ENCODE measurements at places on chromosomes 4 and X.

DNA sequence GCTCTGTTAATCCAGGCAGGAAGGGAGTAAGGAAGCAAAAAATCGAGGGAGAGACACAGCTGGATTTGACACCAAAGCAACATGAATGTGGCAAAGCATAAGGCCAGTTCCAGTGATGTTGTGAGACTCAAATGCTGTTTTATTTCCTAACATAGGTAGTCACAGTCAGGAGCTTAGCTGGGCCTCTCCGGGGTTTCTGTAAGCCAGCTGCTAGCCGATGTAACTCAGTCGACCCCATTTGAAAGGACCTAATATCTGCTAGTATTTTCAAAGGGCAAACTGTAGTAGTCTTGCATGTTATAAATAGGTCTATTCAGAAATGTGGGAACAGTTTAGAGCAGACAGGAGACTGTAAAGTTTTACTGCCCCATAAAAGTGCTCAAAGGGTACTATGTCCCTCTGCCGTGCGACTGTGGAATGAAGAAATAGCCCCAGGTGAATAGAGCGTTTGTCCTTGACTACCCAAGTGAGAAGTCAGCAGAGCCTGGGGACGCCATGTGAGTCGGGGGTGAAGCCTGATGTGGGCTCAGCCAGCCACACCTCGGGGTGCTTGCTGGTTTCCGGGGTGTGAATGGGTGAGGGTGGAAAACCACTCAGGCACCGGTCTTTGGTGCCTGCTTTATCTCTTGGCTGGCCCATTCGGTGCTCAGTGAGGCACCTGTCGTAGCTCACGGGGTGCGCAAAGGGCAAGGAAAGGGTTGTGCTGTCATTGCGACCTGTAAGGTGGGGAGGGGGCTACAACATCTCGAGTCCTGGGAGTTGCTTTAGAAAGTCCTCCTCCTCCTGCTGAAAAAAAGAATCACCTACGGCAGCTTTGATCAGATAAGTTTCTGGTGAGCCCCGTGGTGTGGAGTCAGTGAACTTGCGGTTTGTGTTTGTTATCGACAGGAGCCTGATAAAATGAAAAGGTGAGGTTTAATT is 745 bp downstream of the TRIM2 start:
- no peak for DNase-seq

GRCh38 chr4:96952610-96953009 is 1112.7 kb downstream of the PDHA2 start:
- no peak for DNase-seq

- peak; percentile 61 for DNase-seq
These were observed 134.2 kb downstream of the CHIC2 start for GRCh38 chr4:53929955-53930798.

DNA sequence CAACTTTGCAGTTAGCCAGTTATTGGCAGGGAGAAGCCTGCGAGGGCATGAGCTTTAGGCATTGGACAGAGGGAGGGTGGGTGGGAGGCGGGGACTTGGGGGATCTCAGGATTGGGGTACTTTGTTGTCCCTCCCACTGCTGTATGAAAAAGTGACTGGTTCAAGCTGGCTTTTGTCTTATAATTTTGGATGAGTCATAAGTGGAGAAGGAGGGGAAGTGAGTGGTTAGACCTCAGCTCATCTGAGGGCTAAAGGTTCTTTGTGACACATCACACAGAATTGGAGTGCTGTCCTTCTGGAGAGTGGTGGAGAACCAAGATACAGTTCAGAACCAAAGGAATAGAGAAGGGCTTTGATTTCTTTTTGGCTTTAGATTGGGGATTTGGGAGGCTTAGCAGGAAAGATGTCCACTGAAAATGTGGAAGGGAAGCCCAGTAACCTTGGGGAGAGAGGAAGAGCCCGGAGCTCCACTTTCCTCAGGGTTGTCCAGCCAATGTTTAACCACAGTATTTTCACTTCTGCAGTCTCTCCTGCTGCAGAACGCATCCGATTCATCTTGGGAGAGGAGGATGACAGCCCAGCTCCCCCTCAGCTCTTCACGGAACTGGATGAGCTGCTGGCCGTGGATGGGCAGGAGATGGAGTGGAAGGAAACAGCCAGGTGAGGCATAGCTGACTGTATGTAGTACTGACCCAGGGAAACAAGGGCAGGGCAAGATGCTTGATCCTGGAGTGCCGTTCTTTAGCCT is at the start of gene SLC4A4:
Gene SLC4A4, plus strand, starts transcription at position 175 of the 748 bp plus-strand sequence.
- DNase-seq, result no peak

DNA sequence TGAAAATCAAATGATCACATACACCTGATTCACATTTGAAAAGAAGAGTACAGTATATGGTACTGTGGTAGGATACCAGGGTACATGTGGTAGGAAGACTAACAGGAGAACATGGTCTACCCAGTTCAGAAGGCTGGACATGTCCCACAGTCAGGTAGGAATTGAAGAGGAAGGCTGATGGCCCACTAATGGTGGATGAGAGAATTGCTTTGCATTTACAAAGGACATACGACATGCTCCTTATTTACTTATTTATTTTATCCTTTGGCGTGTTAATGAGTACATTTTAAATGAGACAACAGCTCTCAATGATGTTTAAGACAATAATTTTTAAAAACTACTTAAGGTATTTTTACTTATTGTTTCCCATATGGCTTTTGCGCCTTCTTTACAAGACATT is 106.7 kb upstream of the BMP2K start:
- no peak for DNase-seq

DNA sequence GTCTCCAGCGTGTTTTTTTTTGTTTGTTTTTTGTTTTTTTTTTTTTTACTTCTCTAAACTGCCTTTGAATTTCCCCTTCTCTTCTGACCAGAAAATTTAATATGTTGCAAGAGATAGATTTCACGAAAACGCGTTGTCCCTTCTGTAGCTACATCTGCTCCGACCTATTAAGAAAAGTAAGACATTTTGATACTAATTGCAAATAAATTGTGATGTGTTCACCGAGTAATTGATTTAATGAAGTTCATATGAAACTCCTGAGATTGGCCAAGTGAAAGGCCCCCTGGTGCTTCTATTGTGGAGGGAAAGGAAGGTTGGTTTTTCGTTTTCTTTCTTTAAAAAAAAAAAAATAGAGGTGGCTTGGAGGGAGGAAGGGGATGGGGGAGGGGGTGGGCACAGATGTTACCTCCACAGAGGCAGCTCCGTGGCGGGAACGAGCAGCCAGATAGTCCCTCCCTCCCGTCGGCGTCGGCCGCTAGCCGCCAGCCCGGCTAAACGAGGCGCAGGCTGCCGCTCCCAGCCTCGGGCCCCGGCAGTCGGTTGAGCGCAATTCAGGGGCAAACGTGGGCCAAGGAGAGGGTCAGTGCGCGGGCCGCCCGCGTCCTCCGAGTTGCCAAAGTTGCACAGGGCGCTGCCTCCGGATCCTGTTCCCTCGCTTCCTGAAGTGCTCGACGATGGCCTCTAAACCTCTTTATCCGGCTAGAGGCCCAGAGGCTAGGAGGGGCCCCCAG is 139.1 kb upstream of the ZIC3 start:
- DNase-seq, result no peak

GRCh38 chr4:74037076-74037955 is 1.2 kb downstream of the CXCL3 start:
- no peak for DNase-seq

DNA sequence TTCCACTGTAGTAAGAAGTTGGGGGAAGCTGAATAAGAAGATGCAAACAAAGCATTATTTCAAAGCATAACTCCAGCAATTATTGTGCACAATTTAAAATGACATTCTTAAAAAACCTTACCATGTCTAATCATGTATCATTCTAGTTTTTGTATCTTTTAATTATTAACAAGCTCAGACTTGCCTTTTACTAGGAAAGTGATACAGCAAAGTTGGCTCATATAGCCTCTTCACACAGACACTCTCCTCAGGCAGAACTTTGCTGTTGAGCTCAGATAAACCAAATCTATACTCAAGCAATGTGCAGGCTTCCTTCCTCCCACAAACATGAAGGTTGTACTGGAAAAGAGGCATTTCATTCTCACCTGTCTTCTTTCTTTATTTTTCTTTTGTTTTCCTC is 358.7 kb upstream of the EMCN start:
- no peak for DNase-seq
